Left renal cortex interstitium (tissue), 4 donors: ENCODE measurements at places on chromosomes 2 and 18. TPM values are rescaled to one million over a fixed set of nuclear protein-coding genes. Genes with fewer than 3 reads are reported as not detected.

Gene L3MBTL4
- polyA plus RNA-seq = 3.6 TPM

DNA sequence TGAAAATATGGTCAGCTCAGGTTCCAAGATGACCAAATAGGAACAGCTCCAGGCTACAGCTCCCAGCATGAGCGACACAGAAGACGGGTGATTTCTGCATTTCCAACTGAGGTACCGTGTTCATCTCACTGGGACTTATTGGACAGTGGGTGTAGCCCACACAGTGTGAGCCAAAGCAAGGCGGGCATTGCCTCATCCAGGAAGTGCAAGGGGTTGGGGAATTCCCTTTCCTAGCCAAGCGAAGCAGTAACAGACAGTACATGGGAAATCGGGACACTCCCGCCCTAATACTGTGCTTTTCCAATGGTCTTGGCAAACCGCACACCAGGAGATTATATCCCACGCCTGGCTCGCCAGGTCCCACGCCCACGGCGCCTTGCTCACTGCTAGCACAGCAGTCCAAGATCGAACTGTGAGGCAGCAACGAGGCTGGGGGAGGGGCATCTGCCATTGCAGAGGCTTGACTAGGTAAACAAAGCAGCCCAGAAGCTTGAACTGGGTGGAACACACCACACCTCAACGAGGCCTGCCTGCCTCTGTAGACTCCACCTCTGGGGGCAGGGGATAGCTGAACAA lies 57.5 kb downstream of the WDPCP start:
- no peak for DNase-seq

DNA sequence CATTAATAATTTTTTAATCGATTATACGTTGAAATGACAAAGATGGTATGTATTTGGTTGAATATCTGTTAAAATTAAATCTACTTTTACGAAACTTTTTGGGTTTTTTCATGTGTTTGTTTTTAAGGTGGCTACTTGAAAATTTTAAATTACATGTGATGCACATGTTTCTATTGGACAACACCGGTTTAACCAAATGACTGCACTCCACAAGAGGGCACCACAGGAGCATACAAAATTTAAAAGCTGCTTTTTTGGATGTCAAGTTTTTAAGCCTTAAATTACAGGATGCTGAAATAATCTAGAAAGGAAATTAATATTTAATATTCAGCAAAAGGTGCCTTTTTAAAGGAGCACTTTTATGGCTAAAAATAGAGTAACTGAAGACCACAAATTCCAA lies 98.7 kb downstream of the ACVR1 start:
- no peak for DNase-seq

- no peak for DNase-seq
Measured at GRCh38 chr2:46569766-46570165, 90.4 kb downstream of the TMEM247 start.

Gene HOXD13
- polyA plus RNA-seq = not detected

Gene RBM43
- polyA plus RNA-seq = 11.1 TPM

- no peak for DNase-seq
Measured at GRCh38 chr2:220499225-220499624, 871.8 kb downstream of the SLC4A3 start.

Gene PASK
- polyA plus RNA-seq = 10.3 TPM

DNA sequence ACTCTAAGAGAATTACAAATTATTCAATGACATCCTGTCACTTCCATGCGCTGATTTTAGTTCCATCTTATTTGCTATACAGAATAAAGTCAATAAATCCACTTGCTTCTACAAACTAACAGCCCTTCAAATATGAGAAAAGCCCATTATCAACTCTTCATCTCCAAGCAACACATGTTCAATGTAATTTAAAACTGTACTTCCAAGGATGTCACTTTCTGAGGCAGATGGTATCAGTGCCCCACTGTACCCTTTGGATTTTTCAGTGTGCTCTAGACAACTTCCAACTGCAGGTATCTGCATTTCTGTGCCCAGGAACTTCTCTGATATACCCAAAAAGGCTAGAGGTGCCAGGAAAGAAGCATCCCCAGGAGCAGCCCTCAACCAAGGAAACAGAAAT lies 87.6 kb downstream of the SMAD2 start:
- DNase-seq = no peak

Gene TTN
- 1.3 TPM for polyA plus RNA-seq

GRCh38 chr2:153819501-153819900 lies 52.2 kb upstream of the GALNT13 start:
- no peak for DNase-seq

Gene TUBA3E
- not detected for polyA plus RNA-seq

GRCh38 chr2:69997015-69997830 lies 35.8 kb upstream of the ASPRV1 start:
- no peak for DNase-seq

Gene RAB6C
- polyA plus RNA-seq = 0.77 TPM

GRCh38 chr2:136332436-136333095 lies 214.6 kb upstream of the CXCR4 start:
- no peak for DNase-seq

GRCh38 chr2:74078466-74078865 lies 69.2 kb downstream of the BOLA3 start:
- DNase-seq = no peak

DNA sequence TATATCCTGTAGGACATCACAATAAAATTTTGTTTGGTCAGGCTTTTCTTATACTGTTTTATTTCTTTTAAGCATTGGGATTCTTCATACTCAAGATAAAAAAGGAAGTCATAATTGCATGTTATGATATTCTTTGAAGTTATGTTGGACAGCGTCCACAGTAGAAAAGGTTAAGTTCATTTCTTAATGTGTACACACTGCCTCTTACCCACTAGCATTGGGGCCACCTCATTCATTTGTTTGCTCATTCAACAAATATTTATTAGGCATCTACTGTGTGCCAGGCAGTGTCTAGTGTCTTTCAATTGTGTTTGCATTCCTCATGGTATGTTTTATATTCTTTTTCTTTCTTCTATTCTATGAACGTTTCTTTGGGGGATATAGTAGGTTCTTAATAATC lies 70.2 kb downstream of the PTPRM start:
- DNase-seq = no peak

DNA sequence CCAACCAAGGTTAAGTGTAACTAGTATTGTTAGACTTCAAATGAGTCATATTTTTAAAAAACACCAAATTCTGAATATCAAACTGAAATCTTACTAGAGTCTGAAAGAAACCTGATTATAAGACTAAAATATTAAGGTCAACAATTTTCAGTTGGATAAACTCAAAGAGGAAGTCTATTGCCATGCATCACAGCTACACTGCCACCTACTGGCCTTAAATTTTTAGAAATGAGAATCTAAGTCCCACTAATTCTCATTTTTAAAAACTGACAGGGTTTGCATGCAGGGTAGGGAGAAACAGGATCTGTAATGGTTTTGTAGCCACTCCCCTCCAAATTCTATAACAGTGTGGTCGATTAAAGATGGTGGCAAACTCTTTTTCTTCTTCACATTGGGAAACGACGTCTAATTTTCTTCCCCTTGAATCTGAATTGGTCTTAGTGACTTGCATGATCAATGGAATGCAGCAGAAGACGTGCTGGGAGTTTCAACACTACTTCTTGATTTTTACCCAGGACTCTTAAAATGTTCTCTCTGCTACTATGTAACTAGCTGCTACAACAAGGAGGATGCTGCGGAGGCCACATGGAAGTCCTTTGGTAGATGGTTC lies 176.1 kb upstream of the SESTD1 start:
- DNase-seq = no peak

GRCh38 chr2:168145426-168146310 lies 101.7 kb downstream of the STK39 start:
- DNase-seq = no peak

Gene RTP5
- polyA plus RNA-seq = not detected

DNA sequence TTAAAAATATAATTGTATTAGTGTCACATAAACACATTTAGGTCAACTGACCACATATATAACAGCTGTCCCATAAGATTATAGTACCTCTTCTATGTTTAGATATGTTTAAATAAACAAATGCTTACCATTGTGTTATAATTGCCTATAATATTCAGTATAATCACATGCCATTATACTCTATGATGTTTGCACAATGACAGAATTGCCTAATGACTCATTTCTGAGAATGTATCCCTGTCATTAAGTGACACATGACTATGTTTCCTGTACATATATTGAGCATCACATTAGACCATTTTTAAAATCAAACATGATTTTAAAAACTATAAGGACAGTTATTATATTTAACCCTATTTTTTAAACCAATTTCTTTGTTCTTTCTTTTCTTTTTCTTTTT lies 89.8 kb downstream of the HS6ST1 start:
- DNase-seq = no peak

Gene HAUS1
- polyA plus RNA-seq = 51.3 TPM

- DNase-seq = no peak
Measured at GRCh38 chr2:230179907-230180306, 39.9 kb downstream of the SP110 start.

Gene GATA6
- 8.3 TPM for polyA plus RNA-seq

GRCh38 chr2:43292851-43293743 lies 66.7 kb upstream of the ZFP36L2 start:
- DNase-seq = no peak

DNA sequence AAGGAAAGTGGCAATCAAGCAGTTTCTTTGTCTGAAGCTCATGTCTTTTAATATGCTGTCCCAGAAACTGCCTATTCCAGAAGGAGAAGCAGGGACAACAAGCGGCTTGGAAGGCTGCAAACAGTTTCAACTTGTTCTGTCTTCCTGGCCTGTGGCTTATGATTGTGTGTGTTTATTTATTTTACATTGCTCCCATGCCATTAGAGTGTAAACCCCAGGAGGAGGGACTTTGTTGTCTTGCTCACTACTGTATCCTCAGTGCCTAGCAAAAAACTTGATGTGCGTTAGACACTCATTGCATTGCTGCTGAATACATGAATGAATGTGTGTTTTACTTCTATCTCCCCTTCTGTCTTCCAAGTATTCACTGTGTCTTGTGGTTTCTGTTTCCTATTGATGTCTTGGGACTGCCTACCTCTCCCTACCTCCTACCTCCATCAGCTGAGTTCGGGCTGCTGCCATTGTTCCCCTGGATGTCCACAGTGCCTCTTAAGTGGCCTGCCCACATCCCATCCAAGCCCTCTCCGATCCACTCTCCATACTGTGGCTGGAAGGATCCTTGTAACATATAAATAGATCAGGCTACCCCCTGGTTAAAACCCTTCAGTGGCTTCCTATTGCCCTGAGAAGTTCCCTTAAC lies 261.4 kb downstream of the DYSF start:
- DNase-seq = no peak

Gene SERPINE2
- 115 TPM for polyA plus RNA-seq

Gene MC5R
- polyA plus RNA-seq = 0.64 TPM

DNA sequence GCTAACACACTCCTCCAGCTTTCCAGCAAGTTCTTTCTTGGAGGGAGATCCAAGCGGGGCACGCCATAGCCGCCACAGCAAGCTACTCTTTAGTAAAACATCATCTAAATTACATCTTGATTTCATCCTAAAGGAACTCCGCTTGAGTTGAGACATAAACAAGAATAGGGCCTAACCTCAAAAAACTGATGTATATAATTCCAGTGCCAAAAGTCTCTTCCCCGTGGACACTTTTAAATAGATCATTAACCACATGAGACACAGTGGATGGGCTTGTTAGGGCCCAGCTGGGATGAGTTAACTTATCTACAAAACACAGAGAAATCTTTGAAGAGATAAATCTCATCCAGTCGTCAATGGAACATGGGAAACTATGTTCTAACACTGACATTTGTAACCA lies 20.8 kb upstream of the MLPH start:
- DNase-seq = no peak

DNA sequence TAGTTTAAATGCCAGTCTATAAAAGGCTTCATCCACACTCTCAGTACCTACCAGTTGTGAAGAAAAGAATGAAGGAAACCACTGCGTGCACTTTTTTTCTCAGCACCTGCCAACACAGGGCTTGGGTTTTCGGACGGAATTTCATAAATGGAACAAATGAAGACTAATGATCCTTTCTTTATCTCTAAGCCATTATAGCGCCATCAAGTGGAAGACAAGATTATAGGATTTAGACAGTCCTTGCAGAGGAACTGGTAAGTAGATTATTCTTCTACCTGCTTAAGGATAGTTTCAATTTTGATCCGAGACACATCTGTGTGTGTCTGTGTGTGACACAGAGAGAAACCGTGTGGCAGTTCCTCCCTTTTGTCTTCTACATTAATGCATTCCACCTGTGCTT lies 245.6 kb downstream of the NRXN1 start:
- no peak for DNase-seq

Gene CTLA4
- not detected for polyA plus RNA-seq

GRCh38 chr2:241357531-241357930 lies 1.4 kb downstream of the FARP2 start:
- no peak for DNase-seq

DNA sequence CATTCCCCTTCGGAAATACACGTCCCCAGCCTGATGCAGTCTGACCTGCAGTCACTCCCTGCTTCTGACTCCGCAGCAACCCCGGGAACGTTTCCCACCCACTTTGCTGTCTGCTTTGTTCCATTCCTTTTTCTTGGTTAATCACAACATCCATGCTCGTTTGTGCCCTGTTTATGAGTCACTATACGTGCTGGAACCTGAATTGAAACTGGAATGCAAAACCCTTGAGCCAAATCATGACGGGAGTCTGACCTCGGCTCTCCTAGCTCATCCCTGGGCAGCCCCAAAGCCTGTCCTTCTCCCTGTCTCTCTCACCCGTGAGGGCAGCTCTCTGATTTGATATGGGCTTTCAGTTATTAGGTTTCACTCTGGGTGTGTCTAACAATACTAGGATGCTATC lies 57.1 kb upstream of the RNF152 start:
- DNase-seq = no peak

Gene TUBA4B
- polyA plus RNA-seq = 0.94 TPM

DNA sequence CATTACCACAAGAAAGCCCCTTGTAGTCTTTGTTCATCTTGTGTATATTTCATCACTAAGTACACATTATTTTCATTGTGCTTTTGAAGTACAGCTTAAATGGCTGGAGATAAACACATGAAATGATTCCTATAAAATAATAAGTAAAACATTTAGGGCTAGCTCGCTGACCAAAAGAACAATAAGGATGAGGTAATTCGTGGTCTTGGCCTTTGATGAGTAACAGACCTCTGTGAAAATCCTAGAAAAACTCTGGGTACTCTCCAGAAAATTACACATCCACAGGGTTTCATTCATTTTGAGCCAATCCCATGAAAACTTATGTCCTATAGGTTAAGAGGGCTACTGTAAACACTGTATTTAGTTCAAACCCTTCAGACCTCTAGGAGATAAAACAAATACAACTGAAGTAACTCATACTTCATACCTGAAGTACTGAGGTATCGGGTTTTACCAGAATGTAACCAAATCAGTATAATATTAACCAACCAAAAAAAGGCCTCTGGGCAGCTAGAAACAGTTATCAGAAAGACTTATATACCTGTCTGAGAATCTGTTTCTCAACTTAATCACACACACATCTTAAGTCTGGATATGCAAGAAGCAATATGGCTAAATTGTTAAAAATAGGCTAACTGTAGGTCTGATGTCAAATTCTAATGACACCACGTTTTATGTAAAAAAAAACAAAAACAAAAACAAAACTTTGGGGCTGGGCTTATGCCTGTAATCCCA lies 31.0 kb downstream of the CFAP36 start:
- DNase-seq = no peak

- no peak for DNase-seq
Measured at GRCh38 chr18:78868330-78869316, 111.0 kb upstream of the SALL3 start.

GRCh38 chr18:57854726-57855125 lies 51.6 kb upstream of the ATP8B1 start:
- no peak for DNase-seq

Gene AKAIN1
- polyA plus RNA-seq = not detected

- DNase-seq = no peak
Measured at GRCh38 chr2:39845460-39846146, 66.5 kb upstream of the THUMPD2 start.
